GM23338 (cell line): ENCODE measurements at places on chromosomes 2 and 18. TPM values are rescaled to one million over a fixed set of nuclear protein-coding genes. Genes with fewer than 3 reads are reported as not detected.

DNA sequence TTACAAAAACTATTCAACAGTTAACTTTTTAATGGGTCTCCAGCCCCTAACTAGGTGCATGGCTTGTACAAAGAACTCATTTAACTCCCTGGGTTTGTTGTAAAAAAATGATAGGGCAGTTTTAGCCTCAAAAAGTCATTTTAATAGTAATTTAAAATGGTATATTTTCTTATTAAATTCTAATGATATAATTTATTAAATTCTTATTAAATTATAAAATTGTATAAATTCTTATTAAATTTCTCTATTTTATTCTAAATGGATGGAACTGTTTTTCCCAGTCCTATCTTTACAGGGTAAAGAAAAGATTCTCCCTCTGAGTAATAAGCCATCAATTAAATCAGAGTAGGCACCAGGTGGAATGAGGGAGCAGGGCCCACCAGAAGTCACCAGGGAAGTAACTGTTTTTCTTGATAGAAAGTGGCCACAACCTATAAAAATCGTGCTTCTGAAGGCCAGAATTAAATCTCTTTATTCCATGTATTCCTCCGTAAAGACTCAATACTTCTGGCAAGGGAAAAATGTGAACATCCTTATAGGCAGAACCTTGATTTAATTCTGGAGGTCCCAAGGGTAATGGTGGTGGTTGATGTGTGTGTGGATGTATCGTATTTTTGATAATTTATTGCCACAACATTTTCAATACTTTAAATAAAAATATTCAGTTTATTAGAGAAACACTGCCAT, 814 bp downstream of the FKBP7 start:
- peaks cover 16% of the 10 kb centered on the region; the same call in 1 of the 2 replicates for H3K4me1 ChIP-seq
- H3K27me3 ChIP-seq = 0 out of 2 replicates have a peak, but pooled peaks cover 8% of the 10 kb centered on the region
- H3K27ac ChIP-seq = no peak overlapping the region
- peak overlapping the region; percentile 95 for H3K4me3 ChIP-seq
- DNase-seq = no peak

GRCh38 chr2:112096098-112096497, 41.0 kb downstream of the TMEM87B start:
- no peaks in the 10 kb centered on the region for H3K27me3 ChIP-seq
- H3K36me3 ChIP-seq = peaks cover 3% of the 10 kb centered on the region; the same call in 1 of the 2 replicates
- H3K4me1 ChIP-seq = no peaks in the 10 kb centered on the region
- DNase-seq = peak; percentile 2
- no peak overlapping the region for H3K4me3 ChIP-seq
- H3K27ac ChIP-seq = no peak overlapping the region

DNA sequence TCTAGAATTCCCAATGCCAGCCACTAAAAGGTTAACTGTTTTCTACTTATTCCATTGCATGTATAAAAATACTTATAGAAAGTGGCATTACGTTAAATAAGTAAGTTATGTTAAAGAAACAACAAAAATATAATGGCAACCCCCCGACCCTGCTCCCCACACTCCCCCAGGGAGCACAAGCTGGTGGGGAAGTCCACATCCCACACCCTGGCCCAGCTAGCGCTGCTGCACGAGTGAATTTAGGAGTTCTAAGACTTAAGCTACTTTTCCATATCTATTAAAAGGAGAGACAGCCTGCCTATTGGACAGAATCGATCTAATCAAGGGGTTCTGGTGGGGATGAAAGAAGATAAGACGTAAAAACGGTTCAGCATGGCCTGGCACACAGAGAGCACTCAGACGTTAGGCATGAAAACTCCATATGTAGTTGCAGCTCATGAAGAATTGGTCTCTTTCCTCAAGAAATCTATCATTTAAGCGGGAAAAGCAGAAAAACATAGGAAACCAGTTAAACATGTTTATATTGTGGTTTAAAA, 16.6 kb downstream of the HJURP start:
- no peak for DNase-seq
- H3K36me3 ChIP-seq = peaks cover 67% of the 10 kb centered on the region
- no peak overlapping the region for H3K27ac ChIP-seq

DNA sequence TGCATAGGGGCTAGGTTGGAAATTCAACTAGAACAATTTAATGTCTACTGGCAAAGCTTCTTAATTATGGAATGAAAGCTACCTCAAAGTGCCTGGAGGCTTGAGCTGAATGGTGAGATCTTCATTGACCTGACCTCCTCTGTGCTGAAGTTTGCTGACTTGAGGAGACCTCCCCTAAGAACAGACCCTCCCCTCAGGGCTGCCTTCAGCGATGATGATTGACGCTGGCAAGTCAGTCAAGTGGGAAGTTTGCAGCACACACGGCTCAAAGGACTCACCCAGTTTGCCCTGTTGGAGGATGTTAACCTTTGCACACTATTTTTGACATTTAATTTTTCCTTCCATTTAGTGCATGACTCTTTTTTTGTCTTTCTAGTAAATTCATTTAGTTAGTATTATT, 17.2 kb upstream of the POLE4 start:
- H3K27ac ChIP-seq = no peak overlapping the region
- H3K27me3 ChIP-seq = no peaks in the 10 kb centered on the region
- no peak for DNase-seq
- no peaks in the 10 kb centered on the region for H3K36me3 ChIP-seq

GRCh38 chr2:70686577-70687460, 81.2 kb downstream of the ADD2 start:
- peak overlapping the region; percentile 78; the same call in 1 of the 2 replicates for H3K27ac ChIP-seq
- peaks cover 6% of the 10 kb centered on the region for H3K4me1 ChIP-seq
- peak; percentile 89 for DNase-seq
- H3K4me3 ChIP-seq = no peak overlapping the region

GRCh38 chr2:172464400-172465129, 37.2 kb downstream of the ITGA6 start:
- H3K4me1 ChIP-seq = peaks cover 27% of the 10 kb centered on the region
- 0 out of 2 replicates have a peak overlapping the region, but pooled peaks have one; percentile 34 for H3K27ac ChIP-seq
- no peak for DNase-seq
- H3K27me3 ChIP-seq = no peaks in the 10 kb centered on the region

DNA sequence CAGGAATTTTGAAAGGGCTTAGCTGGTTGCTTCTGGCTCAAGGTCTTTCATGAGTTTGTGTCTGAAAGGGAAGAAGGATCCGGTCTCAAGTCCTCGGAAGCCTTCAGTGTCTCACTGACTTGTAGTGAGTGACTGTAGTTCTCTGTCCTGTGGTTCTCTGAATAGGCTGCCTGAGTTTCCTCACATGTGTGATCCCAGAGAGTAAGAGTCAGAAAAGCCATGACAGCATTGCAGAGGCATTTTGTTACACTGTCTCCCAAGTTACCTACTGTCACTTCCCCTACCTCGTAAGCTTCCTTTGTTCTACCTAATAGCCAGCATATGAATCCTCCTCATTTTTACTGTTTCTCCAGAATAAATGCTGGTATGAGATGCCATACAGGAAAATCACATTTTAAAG, 709.1 kb upstream of the CHAC2 start:
- H3K4me3 ChIP-seq = no peak overlapping the region
- no peak overlapping the region for H3K27ac ChIP-seq
- H3K36me3 ChIP-seq = no peaks in the 10 kb centered on the region
- peak; percentile 46 for DNase-seq

GRCh38 chr2:201795607-201796477, 10.5 kb upstream of the CDK15 start:
- no peaks in the 10 kb centered on the region for H3K36me3 ChIP-seq
- H3K4me3 ChIP-seq = no peak overlapping the region
- H3K27ac ChIP-seq = no peak overlapping the region; the same call in 1 of the 2 replicates
- no peaks in the 10 kb centered on the region for H3K4me1 ChIP-seq
- H3K27me3 ChIP-seq = no peaks in the 10 kb centered on the region
- DNase-seq = peak; percentile 80

GRCh38 chr2:100699131-100699530, 120.8 kb upstream of the NPAS2 start:
- no peaks in the 10 kb centered on the region for H3K36me3 ChIP-seq
- H3K4me1 ChIP-seq = no peaks in the 10 kb centered on the region
- DNase-seq = no peak
- H3K4me3 ChIP-seq = no peak overlapping the region
- H3K27me3 ChIP-seq = no peaks in the 10 kb centered on the region

- H3K4me3 ChIP-seq = no peak overlapping the region
- H3K4me1 ChIP-seq = peaks cover 6% of the 10 kb centered on the region; the same call in 1 of the 2 replicates
- no peaks in the 10 kb centered on the region for H3K36me3 ChIP-seq
- no peak for DNase-seq
These were observed 75.8 kb downstream of the RTP5 start for GRCh38 chr2:241945311-241945710.

- no peak for DNase-seq
These were observed 6.6 kb downstream of the NT5DC4 start for GRCh38 chr2:112727276-112728028.

DNA sequence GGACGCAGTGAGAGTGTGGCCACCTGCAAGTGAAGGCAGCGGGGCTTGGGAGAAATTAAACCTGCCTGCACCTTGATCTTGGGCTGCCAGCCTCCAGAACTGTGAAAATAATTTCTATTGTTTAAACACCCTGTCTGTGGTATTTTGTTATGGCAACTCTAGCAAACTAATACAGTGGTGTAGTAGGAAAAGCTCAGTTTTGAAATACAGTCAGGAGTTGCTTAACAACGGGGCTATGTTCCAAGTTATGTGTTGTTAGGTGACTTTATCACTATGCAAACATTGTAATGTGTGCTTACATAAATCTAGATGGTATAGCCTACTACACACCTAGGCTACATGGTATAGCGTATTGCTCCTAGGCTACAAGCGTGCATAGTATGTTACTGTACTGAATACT, 93.4 kb upstream of the FN1 start:
- DNase-seq = no peak
- no peaks in the 10 kb centered on the region for H3K27me3 ChIP-seq
- no peak overlapping the region for H3K27ac ChIP-seq
- H3K4me3 ChIP-seq = no peak overlapping the region

GRCh38 chr2:47796090-47796697, 13.2 kb downstream of the MSH6 start:
- no peak overlapping the region for H3K4me3 ChIP-seq
- no peaks in the 10 kb centered on the region for H3K4me1 ChIP-seq
- no peak overlapping the region for H3K27ac ChIP-seq
- no peaks in the 10 kb centered on the region for H3K27me3 ChIP-seq

DNA sequence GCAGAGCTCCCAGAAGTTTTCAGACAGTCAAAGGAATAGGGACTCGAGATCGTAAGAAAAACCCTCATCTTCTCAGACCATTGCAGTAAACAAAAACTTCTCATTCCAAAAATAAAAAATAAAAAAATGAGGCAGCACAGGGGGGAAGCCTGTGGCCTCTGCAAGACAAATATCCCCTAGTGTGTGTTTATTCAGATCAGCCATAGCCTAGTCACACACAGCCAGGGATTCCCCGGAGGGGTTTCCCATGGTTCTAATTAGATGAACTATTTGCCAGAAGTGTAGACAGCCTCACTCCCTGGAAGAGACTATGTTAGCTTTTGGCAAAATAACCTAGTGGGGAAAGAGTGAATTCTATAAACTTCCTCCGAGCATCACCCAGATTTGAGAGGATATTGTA, 122.9 kb upstream of the KLF7 start:
- no peaks in the 10 kb centered on the region for H3K27me3 ChIP-seq
- no peak for DNase-seq
- H3K4me1 ChIP-seq = peaks cover 28% of the 10 kb centered on the region

GRCh38 chr2:99488539-99489062, 1.2 kb downstream of the REV1 start:
- no peak for DNase-seq
- H3K4me1 ChIP-seq = peaks cover 27% of the 10 kb centered on the region
- H3K36me3 ChIP-seq = no peaks in the 10 kb centered on the region
- peak overlapping the region; percentile 80 for H3K4me3 ChIP-seq

DNA sequence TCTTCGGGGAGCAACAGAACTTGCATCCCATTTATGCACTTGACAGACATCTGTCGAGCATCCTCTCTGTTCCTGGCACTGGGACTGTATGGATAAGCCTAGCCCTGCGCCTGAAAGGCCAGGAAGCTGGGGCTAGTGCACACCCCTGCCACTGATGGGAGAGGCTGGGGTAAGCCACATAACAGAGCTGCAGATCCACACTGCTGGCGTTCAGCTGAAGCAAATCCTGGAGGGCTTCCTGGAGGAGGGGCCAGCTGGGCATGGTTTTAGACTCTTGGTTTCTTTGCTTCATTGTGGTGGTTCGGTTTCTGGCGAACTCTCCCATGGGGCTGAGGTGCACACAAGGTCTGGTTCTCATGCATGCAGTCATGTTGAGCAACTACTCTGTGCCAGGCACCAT, 45.5 kb upstream of the FOSL2 start:
- H3K36me3 ChIP-seq = no peaks in the 10 kb centered on the region
- H3K4me3 ChIP-seq = no peak overlapping the region
- no peaks in the 10 kb centered on the region for H3K27me3 ChIP-seq
- DNase-seq = no peak
- H3K4me1 ChIP-seq = peaks cover 6% of the 10 kb centered on the region

- 0 out of 2 replicates have a peak, but pooled peaks cover 3% of the 10 kb centered on the region for H3K4me1 ChIP-seq
- H3K36me3 ChIP-seq = no peaks in the 10 kb centered on the region
- H3K27ac ChIP-seq = peak overlapping the region; percentile 46
- no peak for DNase-seq
These were observed 573 bp downstream of the STAM2 start for GRCh38 chr2:152175012-152175367.

GRCh38 chr18:36636237-36636817, 192.5 kb downstream of the TPGS2 start:
- H3K36me3 ChIP-seq = no peaks in the 10 kb centered on the region
- DNase-seq = no peak
- H3K4me3 ChIP-seq = no peak overlapping the region
- no peaks in the 10 kb centered on the region for H3K27me3 ChIP-seq
- peaks cover 12% of the 10 kb centered on the region; the same call in 1 of the 2 replicates for H3K4me1 ChIP-seq

DNA sequence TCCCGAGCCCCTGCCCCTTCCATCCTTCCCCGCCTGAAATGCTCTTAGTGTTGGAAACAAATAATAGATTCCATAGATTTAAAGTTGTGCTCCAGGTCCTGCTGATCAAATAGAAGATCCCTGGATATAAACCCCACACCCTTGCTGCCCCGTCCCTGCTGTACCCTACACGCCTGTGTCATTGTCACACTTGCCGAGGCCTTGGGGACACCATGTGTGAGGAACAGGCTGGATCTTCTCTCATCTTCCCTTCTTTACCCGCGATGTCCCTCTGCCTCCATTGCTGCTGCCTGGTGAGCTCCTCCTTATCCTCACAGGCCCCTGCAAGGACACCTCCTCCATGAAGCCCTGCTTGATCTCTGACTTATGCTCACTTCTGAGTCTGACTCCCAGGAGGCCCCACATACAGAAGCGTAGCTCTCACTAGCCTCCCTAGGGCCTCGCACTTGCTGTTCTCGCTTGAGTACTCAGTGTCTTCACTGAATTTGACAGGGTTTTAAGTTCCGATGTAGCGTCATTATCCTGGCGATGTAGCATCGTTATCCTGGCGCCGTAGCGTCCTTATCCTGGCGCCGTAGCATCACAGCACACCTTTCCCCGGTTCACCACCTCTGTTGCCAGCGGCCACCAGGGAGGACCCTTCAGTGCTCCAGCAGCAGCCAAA, 221.9 kb downstream of the NDUFA10 start:
- H3K27ac ChIP-seq = no peak overlapping the region
- no peaks in the 10 kb centered on the region for H3K36me3 ChIP-seq
- no peak for DNase-seq
- H3K27me3 ChIP-seq = no peaks in the 10 kb centered on the region

GRCh38 chr18:1047406-1047805, 142.7 kb downstream of the ADCYAP1 start:
- no peak for DNase-seq
- H3K36me3 ChIP-seq = no peaks in the 10 kb centered on the region
- peaks cover 26% of the 10 kb centered on the region for H3K4me1 ChIP-seq
- H3K4me3 ChIP-seq = no peak overlapping the region

ZNF804A gene
- not detected in 2 replicates for total RNA-seq

AGAP1 gene
- total RNA-seq = 25.1 and 27.9 TPM in 2 replicates

ZSCAN30 gene
- total RNA-seq = 15.5 and 21.8 TPM in 2 replicates

DHRS9 gene
- not detected in 2 replicates for total RNA-seq

ROCK2 gene
- total RNA-seq = 27.0 and 28.0 TPM in 2 replicates

PCARE gene
- not detected in 2 replicates for total RNA-seq

C1QL2 gene
- total RNA-seq = 0.69 and 1.2 TPM in 2 replicates

SLC4A5 gene
- 0.24 and 0.89 TPM in 2 replicates for total RNA-seq

RPRM gene
- 7.2 and 7.5 TPM in 2 replicates for total RNA-seq

ZC3H8 gene
- 3.0 and 13.3 TPM in 2 replicates for total RNA-seq

ASTL gene
- 1.6 TPM in 1 of 2 replicates, not detected in the other for total RNA-seq

DUSP2 gene
- total RNA-seq = 10.5 and 13.0 TPM in 2 replicates

C2orf80 gene
- total RNA-seq = 3.1 TPM in 1 of 2 replicates, not detected in the other
